ENCODE measurements at places on chromosomes 13 and 19. TPM values are rescaled to one million over a fixed set of nuclear protein-coding genes. Genes with fewer than 3 reads are reported as not detected.

DNA sequence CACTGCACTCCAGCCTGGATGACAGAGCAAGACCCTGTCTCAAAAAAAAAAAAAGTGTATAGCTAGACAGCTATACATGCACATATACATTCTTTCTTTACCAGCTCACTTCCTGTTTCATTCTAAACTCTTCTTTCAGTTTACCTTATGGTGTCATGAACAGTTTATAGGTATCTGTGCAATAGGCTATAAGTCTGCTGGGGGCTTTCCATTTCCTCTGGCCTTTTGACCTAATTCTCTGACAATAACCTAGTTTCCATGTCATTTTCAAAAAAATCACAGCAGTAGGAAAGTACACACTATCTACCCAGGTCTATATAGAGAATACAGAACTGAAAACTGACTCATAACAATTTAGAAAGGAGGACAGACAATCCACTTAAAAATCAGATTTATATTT lies 24.4 kb upstream of the URAD start:
- no peak overlapping the region for H3K27ac ChIP-seq
- H3K36me3 ChIP-seq: no peaks in the 10 kb centered on the region
- no peaks in the 10 kb centered on the region for H3K27me3 ChIP-seq

IRF3 gene
- total RNA-seq: 97.3 TPM

GARIN5A gene
- 1.7 TPM for total RNA-seq

- peak overlapping the region; percentile 14 for H3K4me3 ChIP-seq
- H3K27me3 ChIP-seq: no peaks in the 10 kb centered on the region
- peaks cover 8% of the 10 kb centered on the region for H3K36me3 ChIP-seq
- peaks cover 7% of the 10 kb centered on the region for H3K4me1 ChIP-seq
- peak; percentile 88 for DNase-seq
Observed at GRCh38 chr19:58054901-58055874, 3.9 kb upstream of the ZNF135 start.

GRCh38 chr13:44710576-44710975 lies 134.4 kb upstream of the TSC22D1 start:
- no peaks in the 10 kb centered on the region for H3K4me1 ChIP-seq
- no peak overlapping the region for H3K4me3 ChIP-seq
- no peak for DNase-seq
- H3K27me3 ChIP-seq: no peaks in the 10 kb centered on the region
- H3K27ac ChIP-seq: no peak overlapping the region

GRCh38 chr19:48755084-48755641 lies at the start of gene FGF21:
Gene FGF21 (plus strand): TSS chr19:48755524. CDS start chr19:48756237, 713 bp downstream.
- H3K36me3 ChIP-seq: no peaks in the 10 kb centered on the region
- H3K4me1 ChIP-seq: peaks cover 4% of the 10 kb centered on the region
- H3K27me3 ChIP-seq: peaks cover 10% of the 10 kb centered on the region
- H3K27ac ChIP-seq: no peak within 1 kb of the TSS
- no peak for DNase-seq

- no peak for DNase-seq
- peaks cover 2% of the 10 kb centered on the region for H3K36me3 ChIP-seq
- peak overlapping the region; percentile 5 for H3K27ac ChIP-seq
- no peaks in the 10 kb centered on the region for H3K4me1 ChIP-seq
- no peaks in the 10 kb centered on the region for H3K27me3 ChIP-seq
Observed at GRCh38 chr19:57850553-57851017, 926 bp downstream of the ZNF587 start.

CYP2A13 gene
- total RNA-seq: 1.3 TPM

GRCh38 chr19:29104605-29105241 lies 108.2 kb downstream of the UQCRFS1 start:
- DNase-seq: no peak
- no peak overlapping the region for H3K4me3 ChIP-seq
- H3K27ac ChIP-seq: no peak overlapping the region
- H3K36me3 ChIP-seq: no peaks in the 10 kb centered on the region
- no peaks in the 10 kb centered on the region for H3K4me1 ChIP-seq

GRCh38 chr13:107205318-107206104 lies 637.6 kb upstream of the ARGLU1 start:
- DNase-seq: peak; percentile 80
- no peak overlapping the region for H3K27ac ChIP-seq
- no peaks in the 10 kb centered on the region for H3K36me3 ChIP-seq
- peaks cover 11% of the 10 kb centered on the region for H3K4me1 ChIP-seq

CLEC17A gene
- total RNA-seq: 2.3 TPM

GRCh38 chr13:77521595-77522367 lies 13.7 kb upstream of the SCEL start:
- peak overlapping the region; percentile 81 for H3K27ac ChIP-seq
- no peaks in the 10 kb centered on the region for H3K36me3 ChIP-seq
- no peaks in the 10 kb centered on the region for H3K27me3 ChIP-seq
- DNase-seq: peak; percentile 45

EHD2 gene
- total RNA-seq: 177 TPM

DNA sequence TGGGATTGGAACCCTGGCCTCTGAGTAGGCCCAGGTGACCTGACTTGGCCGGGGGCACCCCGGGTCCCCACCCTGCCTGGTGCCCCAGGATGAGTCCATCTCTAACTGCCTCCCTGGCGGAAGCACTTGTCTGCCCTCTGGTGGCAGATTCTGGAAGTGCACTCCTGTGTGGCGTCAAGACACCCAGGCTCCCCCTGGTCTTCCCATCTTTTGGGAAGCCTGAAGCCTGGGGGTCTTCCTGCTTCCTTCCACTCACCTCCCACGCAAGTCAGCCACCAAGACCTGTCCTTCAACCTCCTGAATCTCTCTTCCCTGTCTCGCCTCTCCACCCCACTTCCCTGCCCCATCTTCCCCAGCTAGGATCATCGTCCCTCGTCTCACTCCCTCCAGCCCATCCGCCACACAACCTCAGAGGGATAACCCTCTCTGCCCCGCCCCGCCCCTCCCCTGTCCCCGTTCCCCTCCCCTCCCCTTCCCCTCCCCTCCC lies 7.4 kb downstream of the RABAC1 start:
- H3K4me3 ChIP-seq: no peak overlapping the region
- H3K27me3 ChIP-seq: no peaks in the 10 kb centered on the region
- DNase-seq: peak; percentile 74
- H3K27ac ChIP-seq: no peak overlapping the region
- H3K4me1 ChIP-seq: no peaks in the 10 kb centered on the region

- H3K4me3 ChIP-seq: peak overlapping the region; percentile 36
- DNase-seq: no peak
- peak overlapping the region; percentile 55 for H3K27ac ChIP-seq
Observed at GRCh38 chr19:1489463-1490310, 463 bp downstream of the PCSK4 start.

Measured in lung (tissue), 17 donors.